DMS79 treated with DMSO at 0.1 percent for 48 hours (cell line): ENCODE measurements at places on chromosomes 11 and 22.

DNA sequence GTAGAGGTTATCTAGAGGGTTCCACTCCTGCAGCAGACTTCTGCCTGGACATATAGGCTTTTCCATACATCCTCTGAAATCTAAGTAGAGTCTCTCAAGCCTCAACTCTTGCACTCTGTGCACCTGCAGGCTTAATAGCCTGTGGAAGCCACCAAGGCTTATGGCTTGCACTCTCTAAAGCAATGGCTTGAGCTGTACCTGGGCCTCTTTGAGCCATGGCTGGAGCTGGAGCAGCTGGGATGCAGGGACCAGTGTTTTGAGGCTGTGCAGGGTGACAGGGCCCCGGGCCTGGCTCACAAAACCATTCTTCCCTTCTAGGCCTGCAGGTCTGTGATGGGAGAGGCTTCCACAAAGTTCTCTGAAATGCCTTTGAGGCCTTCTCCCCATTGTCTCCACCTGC, 2.9 kb upstream of the NXPE4 start:
- DNase-seq, result no peak

DNA sequence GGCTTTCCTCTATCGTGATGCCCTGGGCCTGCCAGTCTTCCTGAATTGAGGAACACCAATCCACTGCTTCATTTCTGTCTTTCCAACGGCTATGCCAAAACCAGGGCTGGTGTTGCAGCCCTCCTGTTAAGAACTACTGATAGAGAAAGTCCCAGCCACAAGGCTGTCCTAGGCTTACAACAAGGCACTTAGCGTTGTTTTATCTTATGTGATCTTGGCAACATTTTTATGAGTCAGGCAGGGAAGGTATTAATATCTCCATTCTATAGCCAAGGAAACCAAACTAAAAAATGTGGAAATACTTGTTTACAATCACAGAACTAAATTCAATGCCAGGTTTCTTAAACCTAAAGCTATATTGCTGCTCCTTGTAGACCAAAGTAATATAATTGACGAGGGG, 89.9 kb upstream of the AMOTL1 start:
- no peak for DNase-seq

- no peak for DNase-seq
Measured at GRCh38 chr22:24236656-24237055, 8.2 kb downstream of the GGT5 start.

- DNase-seq, result peak; percentile 9
Measured at GRCh38 chr22:39318507-39319283, 728 bp downstream of the RPL3 start.

- DNase-seq, result no peak
Measured at GRCh38 chr11:65184146-65184545, 2.4 kb downstream of the CAPN1 start.

DNA sequence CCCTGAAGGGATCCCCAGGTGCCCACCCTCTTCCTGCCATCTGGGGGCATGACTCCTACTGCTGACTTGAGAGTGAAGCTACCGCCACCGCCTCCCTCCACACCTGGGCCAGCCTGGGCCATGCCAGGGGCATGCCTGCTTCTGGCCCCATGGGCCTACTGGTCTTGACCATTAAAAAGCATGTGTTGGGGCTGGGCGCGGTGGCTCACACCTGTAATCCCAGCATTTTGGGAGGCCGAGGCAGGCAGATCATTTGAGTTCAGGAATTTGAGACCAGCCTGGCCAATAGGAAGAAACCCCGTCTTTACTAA, 37.7 kb upstream of the CCDC188 start:
- no peak for DNase-seq

DNA sequence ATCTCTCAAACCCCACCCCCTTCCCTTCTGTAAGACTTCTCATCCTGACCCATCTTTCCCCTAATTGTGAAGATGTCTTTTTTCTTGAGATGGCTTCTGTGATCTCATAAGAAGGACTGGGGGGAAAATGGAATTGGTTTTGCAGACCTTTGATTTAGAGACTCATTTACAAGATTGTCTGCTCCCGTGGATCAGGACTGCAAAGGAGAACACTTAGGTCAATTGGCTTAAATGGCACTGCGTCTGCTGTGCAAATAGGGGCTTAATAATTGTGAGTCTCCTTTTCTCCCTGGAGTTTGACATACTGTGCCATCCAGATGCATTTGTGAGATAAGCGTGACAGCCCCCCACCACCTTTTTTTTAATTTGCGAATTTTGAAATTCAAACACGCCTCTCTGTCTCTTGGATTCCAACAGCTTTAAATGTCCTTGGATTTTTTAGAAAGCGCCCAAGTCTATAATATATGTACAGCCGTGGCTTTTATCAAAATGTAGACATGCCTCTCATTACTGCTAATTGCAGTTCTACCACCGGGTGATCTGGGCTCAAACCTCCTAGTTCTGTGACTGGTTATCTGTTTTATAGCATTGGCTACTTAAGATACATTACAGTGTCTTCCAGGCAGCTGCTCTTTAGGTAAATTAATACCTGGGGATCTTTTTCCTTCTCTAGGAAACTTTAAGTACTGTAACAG, 150.0 kb downstream of the DBX1 start:
- DNase-seq, result no peak

GRCh38 chr11:34836958-34837856, 79.0 kb downstream of the APIP start:
- no peak for DNase-seq

DNA sequence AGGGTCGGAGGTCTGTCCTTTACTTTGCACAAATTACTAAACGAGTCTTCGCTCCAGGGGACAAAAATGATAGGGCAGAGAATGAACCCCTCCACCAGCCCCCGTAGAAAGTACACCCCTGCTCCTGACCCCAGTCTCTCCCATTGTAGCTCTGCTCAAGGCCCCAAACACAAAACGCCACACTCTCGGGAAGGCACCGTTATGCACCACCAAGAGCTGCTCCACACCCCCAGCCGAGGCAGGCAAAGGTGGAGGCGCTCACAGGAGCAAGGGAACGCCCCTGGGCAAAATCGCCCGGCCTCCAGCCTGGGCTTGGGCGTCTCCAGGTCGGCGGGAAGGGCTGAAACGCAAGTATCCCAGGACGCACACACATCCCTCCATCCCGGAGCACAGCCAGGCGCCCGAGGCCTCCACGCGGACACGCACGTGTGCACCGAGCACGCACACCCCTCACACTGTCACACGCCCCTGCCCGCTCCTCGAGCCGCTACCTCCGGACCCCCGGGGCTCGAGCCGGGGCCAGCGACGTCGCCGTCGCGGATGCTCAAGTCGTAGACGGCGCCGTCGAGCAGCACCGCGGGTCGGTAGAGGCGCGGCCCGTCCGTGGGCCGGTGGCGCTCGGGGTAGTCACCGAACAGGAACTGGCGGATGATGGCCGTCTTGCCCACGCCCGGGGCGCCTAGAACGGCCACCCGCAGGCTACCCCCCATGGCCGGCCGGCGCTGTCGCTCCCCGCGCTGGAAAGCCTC, 786 bp downstream of the RASL10A start:
- no peak for DNase-seq

DNA sequence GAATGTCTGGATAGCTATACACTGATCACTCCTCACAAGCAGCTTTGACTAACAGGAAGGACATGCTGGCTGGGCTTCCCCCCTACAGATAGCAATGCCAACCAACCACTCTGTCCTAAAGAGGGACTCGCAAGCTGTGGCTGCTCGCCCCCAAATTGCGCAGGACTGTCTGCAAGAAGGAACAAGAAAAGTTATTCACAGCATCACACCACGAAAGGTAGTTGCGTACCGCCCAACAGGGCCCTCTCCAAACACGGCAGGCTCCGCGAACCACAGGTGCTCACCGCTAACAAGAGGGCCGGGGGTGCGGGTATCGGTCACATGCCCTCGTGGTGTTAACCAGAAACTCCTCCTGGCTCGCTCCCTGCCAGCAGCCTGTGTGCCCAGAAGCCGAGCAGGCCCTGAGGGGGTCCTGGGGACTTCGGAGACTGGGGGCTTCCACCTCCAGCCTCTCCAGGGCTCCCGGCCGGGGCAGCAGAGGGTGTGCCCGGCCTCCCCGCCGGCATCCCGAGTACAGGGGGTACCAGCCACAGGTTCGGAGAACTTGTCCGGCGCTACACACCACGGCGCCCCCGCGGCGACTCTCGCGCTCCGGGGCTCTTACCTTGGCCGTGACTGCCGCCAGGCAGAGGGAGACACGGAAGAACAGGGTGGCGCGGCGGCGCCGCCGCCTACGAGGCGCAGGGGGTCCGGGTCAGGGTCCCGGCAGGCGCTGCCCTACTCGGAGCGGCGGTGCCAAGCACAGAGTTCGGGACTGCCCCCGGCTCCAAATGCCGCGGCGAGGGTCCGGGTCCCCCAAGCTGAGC, 682 bp downstream of the LARGE1 start:
- no peak for DNase-seq

DNA sequence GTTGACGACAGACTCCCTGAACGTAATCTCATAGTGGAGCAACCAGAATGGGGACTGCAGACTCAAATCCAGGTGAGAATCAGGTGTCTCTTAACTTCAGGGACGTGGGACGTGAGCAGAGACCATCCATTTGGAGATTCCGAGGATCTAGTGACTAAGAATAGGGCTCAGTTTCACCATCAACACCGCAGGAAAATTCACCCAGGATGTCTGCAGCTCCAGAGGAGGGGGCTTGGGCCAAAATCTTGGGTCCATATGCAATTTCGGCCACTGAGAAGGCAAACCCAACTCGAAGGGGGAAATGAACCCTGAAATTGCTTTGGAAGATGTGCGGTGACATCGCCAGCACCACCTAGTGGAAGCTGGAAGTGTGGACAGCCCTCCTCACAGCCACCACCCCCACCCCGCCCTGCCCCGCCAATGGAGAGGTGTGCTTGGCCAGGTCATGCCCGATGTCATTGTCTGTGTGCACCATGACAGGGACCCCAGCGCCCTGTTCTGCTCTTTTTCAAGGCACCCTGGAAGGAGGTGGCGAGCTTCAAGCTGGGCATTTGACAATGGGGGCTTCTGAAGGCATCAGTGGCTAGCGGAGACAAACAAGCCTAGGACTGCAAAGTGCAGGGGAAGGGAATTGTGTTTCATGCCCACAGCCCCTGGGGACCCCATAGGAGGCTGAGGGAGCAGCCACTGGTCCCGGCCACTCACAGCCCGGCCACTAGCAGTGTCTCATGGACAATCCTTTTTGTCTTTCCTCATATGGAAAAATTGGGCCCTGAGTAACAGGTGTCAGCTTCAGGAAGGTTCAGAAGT, 24.8 kb downstream of the APOL1 start:
- no peak for DNase-seq

DNA sequence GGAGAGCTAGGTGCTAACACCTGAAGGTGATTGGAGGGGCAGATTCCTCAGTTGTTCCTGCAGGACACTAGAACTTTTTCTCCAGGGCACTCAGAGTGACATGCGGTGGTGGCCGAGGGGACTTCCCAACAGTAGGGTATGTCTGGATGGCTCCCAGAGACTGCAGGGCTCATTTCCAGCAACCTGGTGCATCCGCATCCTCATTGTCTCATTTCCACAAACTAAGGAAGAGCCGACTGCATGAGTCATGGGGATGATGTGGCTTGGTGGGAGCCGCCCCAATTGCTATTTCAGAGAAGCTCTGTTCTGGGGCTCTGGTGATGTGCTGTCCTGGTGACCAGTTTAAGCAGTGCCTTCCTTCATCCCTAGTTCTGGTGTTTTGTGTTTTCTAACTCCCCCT, 2.8 kb upstream of the ROBO4 start:
- no peak for DNase-seq

- peak; percentile 40 for DNase-seq
Measured at GRCh38 chr11:57482782-57483561, 22.6 kb downstream of the RTN4RL2 start.

- DNase-seq, result no peak
Measured at GRCh38 chr11:65879617-65880016, at the start of gene CTSW. Gene CTSW (plus strand): TSS chr11:65879837. CDS start chr11:65879855, 18 bp downstream.

- DNase-seq, result no peak
Measured at GRCh38 chr11:58546841-58547240, 28.8 kb downstream of the LPXN start.

DNA sequence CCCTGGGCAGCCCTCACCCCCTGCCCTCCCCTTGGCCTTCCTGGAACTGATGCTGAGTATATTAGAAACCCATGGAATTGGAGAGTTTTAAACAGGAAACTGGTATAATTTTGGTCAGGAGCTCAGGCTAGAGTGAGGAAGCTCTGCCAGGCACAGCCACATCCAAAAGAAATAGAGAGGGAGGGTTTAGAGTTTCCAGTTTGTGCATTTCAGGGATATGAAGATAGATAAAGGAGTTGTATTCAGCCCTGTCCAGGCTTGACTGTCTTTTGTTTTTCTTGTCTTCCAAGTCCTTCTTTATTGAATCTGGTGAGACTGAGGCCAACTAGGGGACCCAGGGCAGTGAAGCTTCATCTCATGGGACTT, 71.8 kb downstream of the TSPAN18 start:
- no peak for DNase-seq

GRCh38 chr11:125416981-125417935, 78.8 kb downstream of the FEZ1 start:
- no peak for DNase-seq
